Brain (organoid and tissue), 16 donors: ENCODE measurements at places on chromosomes 3 and 15.

- DNase-seq = no peak
Measured at GRCh38 chr3:18024715-18025114, 282.3 kb upstream of the TBC1D5 start.

GRCh38 chr15:89225588-89225987, 4.2 kb upstream of the RLBP1 start:
- no peak for DNase-seq

GRCh38 chr15:38012894-38013293, 78.5 kb downstream of the TMCO5A start:
- no peak for DNase-seq

DNA sequence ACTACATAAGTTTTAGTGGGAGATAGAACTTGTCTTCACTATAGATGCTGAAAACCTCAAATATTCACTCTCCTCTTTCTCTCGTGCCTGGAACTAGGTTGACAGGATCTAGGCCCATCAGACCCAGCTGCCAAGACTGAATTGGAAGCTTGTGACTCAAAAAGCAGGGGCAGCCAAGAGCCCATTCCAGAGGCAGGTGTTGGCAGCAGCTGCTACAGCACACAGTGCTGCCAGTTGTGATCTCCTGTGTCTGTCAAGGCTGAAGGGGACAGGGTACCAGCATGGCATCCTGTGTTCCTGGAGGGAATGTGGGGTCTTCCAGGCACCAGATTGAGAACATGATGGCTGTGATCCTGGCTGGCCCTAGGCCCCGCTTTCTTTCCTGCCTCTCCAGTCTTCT, 92.5 kb upstream of the MB21D2 start:
- peak; percentile 40 for DNase-seq

DNA sequence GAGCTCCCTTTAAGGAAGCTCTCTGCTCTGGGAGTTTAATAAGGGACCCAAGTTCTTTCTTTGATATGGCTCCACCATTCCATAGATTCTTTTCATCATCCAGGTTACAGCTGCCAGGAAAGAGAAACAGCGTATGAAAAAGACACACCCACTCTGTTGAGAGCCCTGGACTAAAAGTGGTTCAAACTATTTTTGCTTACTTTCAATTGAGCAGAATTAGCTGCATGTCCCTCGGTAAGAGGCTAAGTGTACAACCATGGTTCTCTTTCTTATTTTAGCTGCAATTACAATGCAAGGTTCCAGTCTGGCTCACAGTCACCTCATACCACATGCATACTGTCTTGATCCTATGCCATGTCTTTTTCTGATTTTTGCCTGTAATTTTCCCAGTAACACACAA, 1288.3 kb downstream of the NSUN3 start:
- DNase-seq = no peak

- DNase-seq = no peak
Measured at GRCh38 chr3:112424394-112424793, 74.9 kb downstream of the BTLA start.

GRCh38 chr3:167078070-167078622, 302.0 kb downstream of the ZBBX start:
- no peak for DNase-seq

- no peak for DNase-seq
Measured at GRCh38 chr3:41267975-41268640, 68.8 kb downstream of the CTNNB1 start.

- DNase-seq = no peak
Measured at GRCh38 chr3:12155828-12156227, 2.9 kb downstream of the TIMP4 start.

DNA sequence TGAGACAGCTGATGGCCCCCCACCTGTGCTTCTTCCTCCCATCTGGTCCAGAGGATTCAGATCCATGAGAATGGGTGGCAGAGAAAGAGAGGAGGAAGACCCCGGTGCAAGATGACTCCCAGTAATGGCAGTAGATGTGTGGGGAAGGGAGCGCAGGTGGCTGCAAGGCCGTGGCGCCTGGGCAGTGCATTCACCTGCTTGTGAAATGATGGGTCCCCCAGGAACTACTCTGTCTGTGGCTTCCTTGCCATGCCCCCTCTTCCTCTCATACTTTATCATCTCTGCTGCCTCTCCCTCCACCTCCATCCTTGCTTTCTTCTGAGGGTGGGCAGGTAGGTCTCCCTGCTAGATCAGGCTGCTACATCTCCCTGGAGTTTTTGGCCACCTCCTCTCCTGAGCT, 23.3 kb downstream of the ZNF710 start:
- DNase-seq = no peak

DNA sequence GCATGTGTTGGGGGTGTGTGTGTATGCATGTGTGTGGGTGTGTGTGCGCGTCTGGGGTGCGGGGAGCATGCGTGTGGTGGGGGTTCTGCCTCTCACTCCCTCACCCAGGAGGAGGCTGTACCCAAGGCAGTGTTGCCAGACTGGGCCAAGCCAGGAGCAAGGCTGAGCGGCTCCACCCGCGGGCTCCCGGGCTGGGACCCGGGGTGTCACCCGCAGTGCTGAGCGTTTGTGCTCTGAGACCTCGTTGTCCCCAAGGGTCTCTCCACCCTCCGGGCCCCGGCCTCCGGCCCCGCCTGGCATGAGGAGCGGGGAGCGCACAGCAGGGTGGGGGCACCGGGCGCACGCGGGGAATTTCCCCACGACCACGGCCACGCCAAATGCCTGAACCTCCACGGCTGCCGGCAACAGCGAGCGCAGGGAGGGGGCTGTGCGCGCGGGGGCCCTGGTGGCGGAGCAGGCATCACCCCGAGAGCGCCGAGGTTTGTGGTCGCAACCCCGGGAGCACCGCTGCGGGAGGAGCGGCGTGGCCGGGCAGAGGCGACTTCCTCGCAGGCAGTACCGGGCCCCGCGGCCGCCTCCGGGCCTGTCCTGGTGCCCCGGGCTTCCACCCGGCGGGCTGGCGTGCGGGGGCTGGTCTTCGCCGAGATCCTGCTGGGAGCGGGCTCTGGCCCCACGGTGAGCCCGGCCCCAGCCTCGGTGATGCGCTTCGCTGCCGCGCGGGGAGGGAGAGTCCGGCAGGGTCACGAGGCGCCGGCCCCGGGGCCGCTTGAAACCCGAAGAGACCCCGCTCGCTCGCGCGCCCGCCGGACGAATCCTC, 7.4 kb upstream of the OCA2 start:
- peak; percentile 26 for DNase-seq

- no peak for DNase-seq
Measured at GRCh38 chr3:148333091-148333490, 364.6 kb upstream of the AGTR1 start.

DNA sequence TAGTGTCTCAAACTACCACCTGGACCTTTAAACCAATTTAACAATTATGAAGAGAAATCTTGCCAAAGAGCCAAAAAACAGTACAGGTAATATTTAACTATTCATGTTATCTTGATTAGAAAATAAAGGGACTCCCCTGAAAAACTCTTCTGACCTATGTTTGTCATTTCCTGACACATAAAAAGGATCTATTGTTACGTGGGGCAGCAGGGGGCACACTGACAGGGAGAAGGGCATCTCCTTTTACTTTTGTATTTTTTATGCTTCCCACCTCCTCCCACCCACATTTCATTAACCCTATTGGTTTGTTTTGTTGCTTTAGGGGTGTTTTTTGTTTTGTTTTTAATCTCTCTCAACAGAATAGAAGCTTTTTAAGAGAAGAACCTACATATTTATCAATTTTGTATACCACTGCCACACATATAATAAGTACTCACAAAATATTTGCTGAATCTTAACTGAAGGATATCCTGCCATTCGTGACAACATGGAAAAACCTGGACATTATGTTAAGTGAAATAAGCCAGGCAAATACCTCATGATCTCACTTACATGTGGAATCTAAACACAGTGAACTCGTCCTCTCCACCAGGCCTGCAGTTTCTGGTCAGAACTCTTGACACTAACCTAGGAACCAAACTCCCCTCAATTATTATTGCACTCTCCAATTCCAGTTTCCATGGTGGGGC, 17.7 kb downstream of the STAG1 start:
- DNase-seq = no peak

GRCh38 chr3:124522082-124522625, 208.1 kb upstream of the UMPS start:
- no peak for DNase-seq

DNA sequence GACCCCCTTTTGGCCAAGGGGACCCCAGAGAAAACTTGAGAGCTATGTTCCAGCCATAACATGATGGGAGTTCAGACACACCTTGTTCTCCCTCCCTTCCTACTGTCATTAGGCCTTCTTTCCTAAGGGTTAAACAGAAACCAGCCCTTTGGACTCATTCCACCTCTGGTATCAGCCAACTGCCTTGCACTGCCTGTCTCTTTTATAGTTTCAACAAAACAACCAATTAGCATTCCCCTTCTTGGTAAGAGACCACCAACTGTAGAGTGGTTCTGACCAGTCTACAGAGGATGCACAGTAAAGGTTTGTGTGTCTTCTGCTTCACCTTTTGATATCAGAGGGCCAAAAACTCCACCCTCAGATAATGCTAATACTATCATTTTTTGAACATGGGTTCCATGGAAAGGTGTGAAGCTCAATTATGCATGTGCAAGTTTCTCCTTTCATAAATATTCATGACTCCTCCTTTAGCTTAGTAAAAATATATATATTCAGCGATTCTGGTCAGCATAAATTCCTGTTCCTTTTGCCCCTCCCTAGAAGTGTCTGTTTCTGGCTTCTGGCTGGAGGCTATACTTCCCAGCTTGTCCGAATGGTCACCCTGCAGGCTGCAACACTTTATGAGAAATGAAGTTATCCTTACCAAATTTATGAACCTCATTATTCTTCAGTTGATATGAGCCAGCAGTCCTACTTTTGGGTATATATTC, 55.9 kb downstream of the SERP1 start:
- DNase-seq = no peak

DNA sequence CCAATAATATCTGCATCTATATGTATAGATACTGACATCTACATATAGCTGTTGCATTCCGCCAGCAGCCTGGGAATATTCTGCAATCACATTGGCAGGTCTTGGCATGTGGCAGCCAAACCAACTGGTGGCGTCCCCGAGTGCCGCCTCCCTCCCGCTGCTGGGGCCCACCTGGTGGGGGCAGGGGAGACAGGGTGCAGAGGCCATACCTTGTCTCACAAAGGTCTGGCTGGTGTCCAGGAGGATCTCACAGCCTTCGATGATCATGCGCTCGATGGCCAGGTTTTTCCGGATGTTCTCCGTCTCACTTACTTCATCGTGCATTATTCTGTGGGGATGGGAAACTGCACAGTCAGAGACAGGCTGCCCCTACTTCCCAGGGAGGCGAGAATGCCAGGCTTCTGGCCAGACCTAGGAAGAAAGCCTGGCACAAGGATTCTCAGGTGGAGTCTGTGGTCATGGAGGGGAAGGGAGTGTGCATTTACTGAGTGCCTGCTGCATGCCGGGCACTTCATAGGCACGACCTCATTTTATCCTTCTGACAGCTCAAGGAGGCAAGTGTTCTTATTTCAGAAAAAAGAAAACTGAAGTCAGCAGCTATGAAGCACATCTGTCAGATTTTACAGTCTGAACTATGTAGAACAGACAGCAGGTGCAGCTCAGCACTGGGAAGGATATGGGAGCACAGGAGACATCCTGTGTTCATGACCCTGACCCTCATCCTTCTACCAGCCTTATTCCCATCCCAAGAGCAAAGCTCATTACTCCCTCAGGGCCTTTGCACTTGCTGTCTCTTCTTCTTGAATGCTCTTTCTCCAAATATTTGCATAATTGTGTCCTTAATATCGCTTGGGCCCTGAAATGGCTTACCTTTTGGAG, 62.8 kb downstream of the RASGRF1 start:
- peak; percentile 63 for DNase-seq

DNA sequence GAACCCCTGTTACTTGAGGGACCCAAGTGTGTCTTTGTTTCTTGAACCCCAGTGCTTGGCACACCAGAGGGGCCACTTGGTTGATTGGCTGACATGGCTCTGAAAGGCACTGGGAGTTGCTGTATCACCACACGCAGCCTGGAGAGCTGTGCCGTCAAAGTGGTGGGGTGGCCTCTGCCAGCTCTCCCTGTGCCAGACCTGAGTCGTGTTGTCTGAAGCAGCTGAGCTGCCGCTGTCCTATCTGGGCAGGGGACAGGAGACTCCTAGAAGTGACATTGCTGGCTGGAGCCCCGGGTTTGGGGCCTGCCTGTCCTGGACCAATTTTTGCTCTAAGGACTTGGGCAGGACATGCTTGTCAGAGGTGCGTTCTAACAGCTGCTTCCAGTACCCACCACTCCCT, 5.5 kb upstream of the SNX22 start:
- DNase-seq = no peak

GRCh38 chr3:181075098-181075497, 85.6 kb upstream of the DNAJC19 start:
- DNase-seq = no peak

GRCh38 chr3:144031938-144032337, 60.3 kb downstream of the DIPK2A start:
- DNase-seq = peak; percentile 81

GRCh38 chr3:88010810-88011209, 48.0 kb downstream of the CGGBP1 start:
- no peak for DNase-seq

- DNase-seq = no peak
Measured at GRCh38 chr15:64772488-64772887, 2.9 kb downstream of the RBPMS2 start.

DNA sequence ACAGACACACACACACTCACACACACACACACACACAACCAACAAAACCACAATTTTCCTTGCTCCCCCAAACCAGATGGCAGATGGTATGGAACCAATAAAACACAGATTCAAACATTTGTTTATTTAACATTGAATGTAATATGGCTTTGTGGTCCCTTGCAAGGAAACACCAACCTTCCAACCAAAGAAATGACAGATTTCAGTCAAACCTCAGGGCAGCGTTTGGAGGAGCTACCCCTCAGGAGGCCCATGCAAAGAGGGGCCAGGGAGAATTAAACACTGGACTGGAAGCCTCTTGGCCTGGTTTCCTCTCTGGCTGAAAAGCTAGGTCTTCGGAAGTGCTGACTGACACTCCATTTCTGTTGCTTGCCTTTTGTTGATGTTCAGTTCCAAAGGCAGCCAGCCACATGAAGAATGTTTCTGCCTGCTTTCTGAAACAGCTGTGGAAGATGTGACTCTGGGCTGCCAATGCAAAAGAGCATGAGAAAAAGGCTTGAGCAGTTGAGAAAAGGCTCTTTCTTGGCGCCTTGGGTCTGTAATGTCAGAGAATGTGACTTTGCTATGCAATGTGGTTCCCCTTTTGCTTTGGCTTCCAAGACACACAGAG, 296.1 kb downstream of the RPLP1 start:
- DNase-seq = peak; percentile 36

DNA sequence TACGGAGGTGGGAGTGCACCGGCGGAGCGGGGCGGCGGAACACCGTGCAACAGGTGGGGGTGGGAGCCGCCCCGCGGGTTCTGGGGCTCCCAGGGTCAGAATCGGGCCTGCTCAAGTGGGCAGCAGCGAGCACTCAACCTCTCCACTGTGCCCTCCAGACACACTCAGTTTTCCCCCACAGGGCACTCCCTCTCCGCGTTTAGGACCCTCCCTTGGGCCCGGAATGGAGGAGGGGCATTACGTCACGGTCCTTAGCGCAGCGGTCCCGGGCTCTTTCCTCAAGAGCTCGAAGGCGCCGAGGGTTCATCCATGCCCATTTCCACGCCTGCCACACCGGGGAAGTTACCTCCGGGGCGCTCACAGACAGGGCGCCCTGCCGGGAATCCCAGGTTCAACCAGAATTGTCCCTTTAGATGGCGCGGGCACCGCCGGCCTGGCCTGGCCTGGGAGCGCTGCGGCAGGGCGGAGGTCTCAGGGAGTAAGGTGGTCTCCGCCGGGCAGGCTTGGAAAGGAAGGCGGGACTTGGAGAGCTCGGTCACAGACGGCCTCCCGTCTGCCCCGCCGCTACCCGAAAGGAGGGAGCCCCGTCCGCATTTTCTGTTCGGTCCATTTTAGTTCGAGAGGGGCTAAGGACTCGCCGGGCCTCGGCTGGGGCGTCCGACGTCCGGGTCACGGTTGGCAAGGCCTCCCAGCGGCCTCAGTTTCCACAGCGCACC, 5.1 kb downstream of the RNU6-1 start:
- DNase-seq = no peak
